ENCODE measurements at places on chromosomes 13 and 19.
A peak's percentile ranks its signal among the peaks of the same experiment; 100 is the strongest.

DNA sequence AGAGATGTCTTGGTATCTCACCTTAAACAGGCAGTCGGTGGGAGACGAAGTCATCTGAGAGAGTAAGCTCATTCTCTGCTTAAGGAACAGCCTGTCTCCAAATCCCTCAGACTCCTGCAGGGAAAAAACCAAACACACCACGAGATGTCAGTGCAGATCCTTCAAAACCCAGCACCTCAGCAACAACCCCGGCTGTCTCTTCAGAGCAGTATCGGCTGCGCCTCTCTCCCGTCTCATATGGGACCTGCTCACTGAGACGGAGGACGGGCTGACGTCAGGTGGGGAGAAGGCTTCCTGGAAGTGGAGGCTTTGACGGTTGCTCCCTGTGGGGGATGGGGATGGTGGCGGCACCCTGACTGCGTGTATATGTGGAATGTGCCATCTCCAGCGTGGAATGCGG, 43.6 kb downstream of the ANKRD27 start:
- DNase-seq, result no peak

DNA sequence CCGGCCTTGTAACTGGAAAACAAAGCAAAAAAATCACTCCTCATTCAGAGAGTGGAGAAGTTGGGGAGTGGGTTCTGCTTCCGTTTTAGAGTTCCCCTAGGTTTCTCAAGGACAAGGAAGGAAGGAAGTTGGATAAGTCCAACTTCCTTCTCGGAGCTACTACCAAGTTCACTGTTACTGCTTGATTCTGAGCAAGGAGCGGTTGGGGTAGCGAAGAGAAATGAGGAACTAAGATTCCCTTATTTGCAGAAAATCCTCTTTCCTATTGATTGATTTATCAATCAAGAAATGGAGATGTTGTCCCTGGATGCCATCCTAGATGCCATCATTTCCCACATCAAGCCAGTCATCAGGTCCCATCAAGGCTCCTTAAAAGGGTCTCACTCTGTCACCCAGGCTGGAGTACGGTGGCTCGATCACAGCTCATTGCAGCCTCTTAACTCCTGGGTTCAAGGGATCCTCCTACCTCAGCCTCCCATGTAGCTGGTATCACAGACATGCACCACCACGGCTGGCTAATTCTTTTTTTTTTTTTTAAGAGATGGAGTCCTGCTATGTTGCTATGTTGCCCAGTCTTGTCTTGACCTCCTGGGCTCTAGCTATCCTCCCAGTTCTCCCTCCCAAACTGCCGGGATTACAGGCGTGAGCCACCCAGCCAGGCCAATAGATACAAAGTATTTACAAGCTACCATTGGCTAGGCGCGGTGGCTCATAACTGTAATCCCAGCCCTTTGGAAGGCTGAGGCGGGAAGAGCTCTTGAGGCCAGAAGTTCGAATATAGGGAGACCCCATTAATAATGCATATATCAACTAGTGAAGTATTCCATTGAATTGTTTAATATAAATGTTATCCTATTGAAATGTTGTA, 809 bp upstream of the B9D2 start:
- no peak for DNase-seq

DNA sequence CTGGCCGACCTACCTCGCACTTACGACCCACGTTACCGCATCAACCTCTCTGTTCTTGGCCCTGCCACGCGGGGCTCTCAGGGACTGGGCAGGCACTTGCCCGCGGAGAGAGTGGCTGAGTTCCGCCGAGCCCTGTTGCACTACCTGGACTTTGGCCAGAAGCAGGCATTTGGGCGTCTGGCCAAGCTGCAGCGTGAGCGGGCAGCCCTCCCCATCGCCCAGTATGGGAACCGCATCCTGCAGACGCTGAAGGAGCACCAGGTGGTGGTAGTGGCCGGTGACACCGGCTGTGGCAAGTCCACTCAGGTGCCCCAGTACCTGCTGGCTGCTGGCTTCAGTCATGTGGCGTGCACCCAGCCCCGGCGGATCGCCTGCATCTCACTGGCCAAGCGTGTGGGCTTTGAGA, 4.2 kb downstream of the DHX34 start:
- no peak for DNase-seq

DNA sequence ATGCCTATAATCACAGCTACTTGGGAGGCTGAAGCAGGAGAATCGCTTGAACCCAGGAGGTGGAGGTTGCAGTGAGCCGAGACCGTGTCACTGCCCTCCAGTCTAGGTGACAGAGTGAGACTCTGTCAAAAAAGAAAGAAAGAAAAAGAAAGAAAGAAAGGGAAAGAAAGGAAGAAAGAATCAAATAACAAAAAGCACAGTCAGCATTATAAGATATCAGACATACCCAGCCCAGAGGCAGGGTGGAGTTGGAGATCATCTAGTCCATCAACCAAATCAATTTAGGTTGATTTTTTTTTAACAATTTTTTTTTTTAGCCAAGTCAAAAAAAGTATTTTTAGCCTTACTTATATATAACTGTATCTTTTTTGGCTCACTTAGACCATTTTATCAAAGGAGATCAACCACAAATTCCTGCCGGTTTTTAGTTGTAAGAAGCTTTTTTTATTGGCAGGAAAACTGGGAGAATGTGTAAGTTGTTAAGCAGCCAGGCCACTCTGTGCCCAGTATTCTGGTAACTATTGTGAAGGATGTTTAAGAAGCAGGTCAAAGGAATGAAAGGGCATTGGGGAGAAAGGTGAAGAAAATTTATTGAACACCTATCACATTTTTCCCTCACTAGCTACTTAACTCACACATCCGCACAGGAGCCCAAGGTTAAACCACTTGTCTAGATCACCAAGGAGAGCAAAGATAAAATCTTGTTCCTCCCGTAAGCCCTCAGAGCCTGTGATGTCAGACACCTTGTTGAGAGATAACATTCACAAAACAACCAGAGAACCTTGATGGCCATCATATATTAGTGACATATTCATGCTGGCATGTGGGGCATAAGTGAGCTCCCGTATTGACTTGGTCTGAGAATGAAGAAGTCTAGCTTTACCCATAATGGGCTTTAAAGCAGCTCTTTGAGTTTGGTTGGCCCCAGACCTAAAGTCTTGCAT, 91.8 kb downstream of the COL4A2 start:
- DNase-seq, result no peak

DNA sequence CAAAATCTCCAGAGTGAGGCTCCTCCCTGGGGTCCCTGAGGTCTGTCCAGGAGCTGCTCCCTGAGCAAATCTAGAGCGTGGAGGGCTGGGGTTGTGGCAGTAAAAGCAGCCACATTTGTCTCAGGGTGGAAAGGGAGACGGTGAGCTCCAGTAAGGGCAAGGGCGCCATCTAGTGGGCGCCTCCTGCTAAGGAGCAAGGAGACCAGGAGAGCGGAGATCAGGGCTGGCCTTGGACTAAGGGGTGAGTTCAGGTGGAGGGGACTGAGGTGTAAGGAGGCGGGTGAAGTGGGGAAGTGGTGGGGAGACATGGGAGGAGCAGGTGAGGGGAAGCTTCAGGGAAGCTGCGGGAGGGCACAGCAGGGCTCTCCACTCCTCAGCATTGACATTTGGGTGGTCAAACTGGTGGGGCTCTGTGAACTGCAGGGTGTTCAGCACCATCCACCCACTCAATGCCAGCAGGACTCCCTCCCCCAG, 5.3 kb upstream of the CEACAM21 start:
- DNase-seq, result peak; percentile 90

DNA sequence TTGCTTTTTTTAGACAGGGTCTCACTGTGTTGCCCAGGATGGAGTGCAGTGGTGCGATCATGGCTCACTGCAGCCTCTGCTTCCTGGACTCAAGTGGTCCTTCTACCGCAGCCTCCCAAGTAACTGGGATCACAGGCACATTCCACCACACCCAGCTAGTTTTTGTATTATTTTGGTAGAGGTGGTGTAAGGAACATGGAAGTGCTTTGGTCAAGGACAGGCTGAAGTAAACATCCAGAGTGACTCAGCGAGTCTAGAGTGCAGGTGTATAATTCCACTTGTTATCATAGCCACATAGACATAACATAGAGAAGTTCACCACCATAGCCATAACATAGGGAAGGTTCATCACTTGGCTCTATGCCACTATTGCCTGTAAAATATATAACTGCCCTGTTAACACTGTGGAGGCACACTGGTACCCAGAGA, 98.6 kb downstream of the RBM26 start:
- no peak for DNase-seq

- DNase-seq, result no peak
Measured at GRCh38 chr13:28550721-28551497, 56.0 kb upstream of the FLT1 start.

Measured in eye (tissue), 1 donor.